DMS79 (cell line): ENCODE measurements at places on chromosomes 13 and 19.

DNA sequence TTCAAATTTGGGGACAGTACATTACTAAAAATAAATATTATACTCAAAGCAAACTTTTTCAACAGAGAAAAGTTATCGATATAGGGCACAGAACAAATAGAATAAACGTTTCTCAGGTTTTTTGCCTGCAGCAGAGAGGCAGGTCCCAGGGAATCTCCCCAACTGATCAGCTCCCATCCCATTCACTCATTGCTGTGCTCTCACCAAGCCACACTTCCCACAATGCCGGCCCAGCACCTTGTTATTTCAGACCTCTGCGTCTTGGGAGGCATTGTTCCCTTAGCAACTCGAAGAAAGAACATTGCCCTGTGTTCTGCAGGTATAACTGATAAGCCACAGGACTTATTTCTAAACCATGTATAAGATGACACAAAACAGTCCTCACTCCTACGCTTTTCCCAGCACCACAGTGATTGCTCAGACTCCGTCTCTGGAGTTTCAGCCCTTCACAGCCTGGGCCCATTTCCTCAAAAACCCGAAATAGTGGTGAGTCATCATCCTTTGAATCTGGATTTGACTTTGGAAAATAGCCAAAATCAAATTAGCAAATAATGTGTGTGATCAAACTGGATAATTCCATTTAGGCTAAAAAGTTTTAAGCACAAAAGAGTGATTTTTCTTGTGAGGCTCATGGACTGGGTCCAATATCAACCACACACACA lies 100.4 kb downstream of the DCLK1 start:
- no peak for DNase-seq

- DNase-seq = no peak
Observed at GRCh38 chr19:31099515-31100205, 249.6 kb downstream of the TSHZ3 start.

DNA sequence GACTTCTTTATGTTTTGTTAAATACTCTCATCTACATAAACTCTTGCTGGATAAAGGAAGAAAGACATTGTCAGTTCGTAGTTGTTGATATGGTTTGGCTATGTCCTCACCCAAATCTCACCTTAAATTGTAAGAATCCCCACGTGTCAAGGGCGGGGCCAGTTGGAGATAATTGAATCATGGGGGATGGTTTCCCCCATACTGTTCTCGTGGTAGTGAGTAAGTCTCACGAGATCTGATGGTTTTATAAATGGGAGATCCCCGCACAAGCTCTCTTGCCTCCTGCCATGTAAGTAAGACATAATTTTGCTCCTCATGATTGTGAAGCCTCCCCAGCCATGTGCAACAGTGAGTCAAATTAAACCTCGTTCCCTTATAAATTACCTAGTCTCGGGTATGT lies 3.6 kb downstream of the ADGRE1 start:
- no peak for DNase-seq

- DNase-seq = no peak
Observed at GRCh38 chr13:97339019-97339987, 94.7 kb upstream of the RAP2A start.

GRCh38 chr13:93305886-93306285 lies 79.3 kb downstream of the GPC6 start:
- DNase-seq = no peak

- DNase-seq = no peak
Observed at GRCh38 chr19:18131841-18132596, 20.9 kb upstream of the PIK3R2 start.

- DNase-seq = no peak
Observed at GRCh38 chr13:49305792-49306425, 58.2 kb downstream of the CDADC1 start.

- DNase-seq = no peak
Observed at GRCh38 chr13:39414339-39414738, 188.7 kb downstream of the LHFPL6 start.

DNA sequence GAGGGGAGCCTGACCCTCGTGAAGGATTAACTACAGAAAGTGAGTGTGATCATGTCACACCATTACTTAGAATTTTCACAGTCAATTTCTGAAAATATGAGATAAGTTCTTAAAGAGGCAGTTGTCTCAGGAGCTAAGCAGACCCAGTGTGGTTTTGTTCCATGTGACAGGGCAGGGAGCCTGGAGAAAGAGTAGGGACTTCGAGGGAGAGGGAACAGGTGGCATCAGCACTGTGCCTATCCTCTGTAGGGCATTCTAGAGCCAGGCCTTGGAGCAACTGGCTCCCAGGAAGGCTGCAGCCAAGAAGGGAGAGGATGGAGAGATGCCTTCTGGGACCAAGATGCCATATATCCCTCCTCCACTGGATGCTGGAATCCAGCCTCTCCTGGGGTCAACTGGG lies 183.0 kb downstream of the TSHZ3 start:
- no peak for DNase-seq

DNA sequence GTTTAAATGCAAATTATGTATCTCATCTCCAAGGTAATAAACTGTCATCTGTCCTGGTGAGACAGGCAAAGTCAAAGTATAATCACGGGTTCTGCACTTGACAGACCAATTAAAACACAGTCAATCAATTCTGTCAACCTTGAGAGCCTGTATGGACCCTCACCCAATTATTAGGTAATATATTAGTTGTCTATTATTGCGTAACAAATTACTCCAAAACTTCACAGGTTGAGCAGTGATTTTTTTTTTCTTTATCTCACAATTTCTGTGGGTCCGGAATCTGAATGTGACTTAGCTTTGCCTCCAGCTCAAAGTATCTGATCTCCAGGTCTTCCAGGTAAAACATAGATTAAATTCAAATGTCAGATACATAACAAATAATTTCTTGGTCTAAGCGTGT lies 707.4 kb upstream of the ARGLU1 start:
- no peak for DNase-seq

- no peak for DNase-seq
Observed at GRCh38 chr19:17737690-17738153, 13.6 kb upstream of the FCHO1 start.

- no peak for DNase-seq
Observed at GRCh38 chr19:10230173-10230860, 814 bp downstream of the S1PR2 start.

GRCh38 chr13:87884884-87885283 lies 213.7 kb downstream of the SLITRK5 start:
- no peak for DNase-seq

GRCh38 chr19:41932259-41932719 lies 4.0 kb upstream of the ERFL start:
- no peak for DNase-seq

- no peak for DNase-seq
Observed at GRCh38 chr19:45601115-45601514, 897 bp downstream of the GPR4 start.

DNA sequence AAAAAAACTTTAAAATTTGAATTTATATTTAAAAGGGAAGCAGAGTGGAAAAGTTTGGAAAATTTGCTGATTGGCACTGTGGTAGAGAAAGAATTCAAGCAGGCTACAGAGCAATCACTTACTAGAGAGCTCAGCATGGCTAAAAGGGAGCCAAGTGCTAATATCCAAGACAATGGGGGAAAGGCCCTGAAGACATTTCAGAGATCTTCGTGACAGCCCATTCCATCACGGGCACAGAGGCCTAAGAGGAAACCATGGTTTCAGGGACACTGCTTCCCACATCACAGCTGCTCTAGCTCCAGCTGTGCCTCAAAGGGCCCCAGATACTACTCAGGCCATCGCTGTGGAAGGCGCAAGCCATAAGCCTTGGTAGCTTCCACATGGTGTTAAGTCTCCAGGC lies 73.7 kb downstream of the SGCG start:
- DNase-seq = no peak

DNA sequence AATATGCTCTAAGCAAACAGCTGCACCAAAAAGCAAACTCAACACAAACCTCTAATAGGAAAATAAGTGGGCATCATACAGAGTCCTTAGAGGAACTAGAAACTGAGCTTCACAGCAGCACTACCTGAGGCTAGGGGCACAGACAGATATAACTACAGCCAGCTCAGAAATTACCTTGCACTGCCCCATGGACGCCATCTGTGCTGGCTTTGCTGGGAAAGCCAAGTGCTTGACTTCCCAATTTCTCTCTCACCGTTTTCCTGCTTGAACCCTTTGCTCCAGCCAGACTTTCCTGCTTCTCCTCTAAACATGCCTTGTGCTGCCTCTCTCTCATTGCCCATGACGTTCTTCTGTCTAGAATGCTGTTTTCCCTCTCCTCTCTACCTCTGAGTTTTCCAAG lies 29.3 kb downstream of the MTUS2 start:
- DNase-seq = no peak

DNA sequence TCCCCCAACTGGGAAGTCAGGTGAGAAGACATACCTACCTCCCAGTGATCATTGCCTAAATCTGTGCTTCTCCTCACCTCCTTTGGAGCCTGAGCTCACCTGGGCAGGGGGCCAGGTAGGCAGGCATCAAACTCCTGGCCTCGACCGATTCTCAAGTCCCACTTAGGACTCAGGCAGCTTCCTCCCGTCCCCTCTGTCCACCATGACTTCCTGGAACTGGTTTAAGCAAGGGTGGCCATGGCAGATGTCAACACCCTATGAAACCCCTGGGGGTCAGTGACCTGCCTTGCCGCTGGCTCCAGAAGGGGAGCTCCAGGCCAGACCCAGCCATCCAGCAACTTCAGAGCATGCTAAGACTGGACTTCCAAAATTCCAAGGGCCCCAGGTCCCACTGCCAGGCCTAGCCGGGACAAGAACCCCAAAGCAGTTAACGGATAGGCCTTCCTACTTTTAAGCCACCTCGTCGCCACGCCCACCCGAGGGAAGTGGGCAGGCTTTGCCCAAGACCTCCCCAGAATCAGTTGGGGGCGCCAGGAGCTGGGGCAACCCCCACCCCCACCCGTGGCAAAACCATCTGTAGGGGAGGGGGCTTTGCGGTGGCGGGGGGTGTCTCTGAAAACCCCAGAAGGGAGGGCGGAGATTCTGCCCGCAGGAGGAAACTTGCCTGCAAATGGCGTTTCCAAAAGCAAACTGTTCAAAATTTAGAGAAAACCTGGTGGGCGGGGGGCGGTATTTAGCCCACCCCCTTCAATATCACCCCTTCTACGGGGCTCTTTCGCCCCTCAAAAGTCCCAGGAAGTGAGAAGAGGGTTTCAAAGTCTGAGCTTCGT lies 657 bp downstream of the PLIN3 start:
- DNase-seq = no peak

GRCh38 chr13:41107584-41108014 lies 25.0 kb downstream of the KBTBD6 start:
- no peak for DNase-seq

GRCh38 chr13:44211704-44212346 lies 161.8 kb upstream of the SERP2 start:
- DNase-seq = no peak

DNA sequence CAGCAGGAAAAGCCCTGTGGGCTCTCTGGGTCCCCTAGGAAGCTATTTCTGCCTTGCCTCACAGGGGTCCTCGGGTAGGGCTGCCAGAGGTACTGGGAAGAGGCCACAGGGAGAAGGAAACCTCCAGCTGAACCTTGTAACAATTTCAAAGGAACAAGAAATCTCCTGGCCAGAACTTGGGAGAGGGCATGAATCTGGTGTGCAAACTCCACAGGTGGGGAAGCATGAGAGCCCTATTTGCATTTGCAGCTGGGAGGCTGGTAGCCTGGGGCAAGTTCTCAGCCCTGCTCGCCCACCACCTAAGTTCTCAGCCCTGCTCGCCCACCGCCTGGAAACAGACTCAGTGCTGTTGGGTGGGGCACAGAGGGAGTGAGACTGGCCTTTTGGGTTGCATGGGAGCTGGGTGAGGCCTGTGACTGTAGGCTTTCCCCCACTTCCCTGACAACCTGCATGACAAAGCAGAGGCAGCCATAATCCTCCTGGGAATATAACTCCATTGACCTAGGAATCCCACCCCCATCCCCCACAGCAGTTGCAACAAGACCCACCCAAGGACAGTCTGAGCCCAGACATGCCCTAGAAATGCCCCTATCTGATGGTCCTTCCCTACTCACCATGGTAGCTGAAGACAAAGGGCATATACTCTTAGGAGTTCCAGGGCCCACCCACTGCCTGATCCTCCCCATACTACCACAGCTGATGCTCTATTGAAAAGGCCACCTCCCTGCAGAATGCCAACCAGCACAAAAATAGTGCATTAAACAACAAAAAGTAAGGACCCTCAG lies 11.7 kb downstream of the UGGT2 start:
- no peak for DNase-seq

DNA sequence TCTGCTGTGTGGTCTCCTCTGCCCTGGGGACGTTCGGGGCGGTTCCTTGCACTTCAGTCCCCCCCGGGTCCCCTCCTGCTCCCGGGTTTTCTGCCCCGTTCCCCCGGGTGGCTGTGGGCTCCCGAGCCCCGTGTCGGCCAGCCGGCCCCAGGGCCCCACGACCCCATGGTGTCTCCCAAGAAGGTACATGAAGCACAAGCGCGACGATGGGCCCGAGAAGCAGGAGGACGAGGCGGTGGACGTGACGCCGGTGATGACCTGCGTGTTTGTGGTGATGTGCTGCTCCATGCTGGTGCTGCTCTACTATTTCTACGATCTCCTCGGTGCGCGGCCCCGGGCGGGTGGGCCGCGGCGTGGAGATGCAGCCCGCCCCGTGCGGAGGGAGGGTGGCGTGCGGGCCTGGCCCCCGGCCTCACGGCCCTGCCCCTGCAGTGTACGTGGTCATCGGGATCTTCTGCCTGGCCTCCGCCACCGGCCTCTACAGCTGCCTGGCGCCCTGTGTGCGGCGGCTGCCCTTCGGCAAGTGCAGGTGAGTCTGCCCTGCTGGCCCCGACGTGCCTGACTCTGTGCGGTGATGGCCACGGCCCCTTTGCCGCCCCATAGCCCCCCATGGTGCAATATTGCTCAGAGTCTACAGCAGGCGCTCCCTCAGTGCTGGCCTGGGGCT lies 11.3 kb downstream of the SPPL2B start:
- DNase-seq = no peak

- no peak for DNase-seq
Observed at GRCh38 chr13:50236898-50237318, 221.7 kb downstream of the KCNRG start.

- no peak for DNase-seq
Observed at GRCh38 chr19:14333101-14333871, 48.0 kb upstream of the ADGRE5 start.
